Activated T-helper 1 cell treated with anti-CD3 and anti-CD28 coated beads, Interleukin-12 subunit alpha, Interleukin-12 subunit beta, Interleukin-2, Interleukin-4 antibody, amounts not matched to agents 30 ng/mL and 10 ng/mL and 1 ng/mL, durations not matched to agents 14 hours and 24 hours and 36 hours (primary cell): ENCODE measurements at places on chromosomes 4 and X. TPM values are rescaled to one million over a fixed set of nuclear protein-coding genes. Genes with fewer than 3 reads are reported as not detected.

GPC3 gene
- total RNA-seq, result 0.24 and 0.39 TPM in 2 replicates

SLC4A4 gene
- 0.08 and 0.15 TPM in 2 replicates for total RNA-seq

PITX2 gene
- not detected in 2 replicates for total RNA-seq

HSFX4 gene
- not detected in 2 replicates for total RNA-seq

HSFX3 gene
- not detected in 2 replicates for total RNA-seq

HNRNPDL gene
- 498 and 514 TPM in 2 replicates for total RNA-seq

ART3 gene
- total RNA-seq, result 0.47 and 0.49 TPM in 2 replicates

NWD2 gene
- not detected in 2 replicates for total RNA-seq

ADAMTS3 gene
- not detected in 2 replicates for total RNA-seq
